ENCODE measurements at places on chromosomes 5 and 9.

GRCh38 chr5:158423623-158424200, 564.8 kb upstream of the CLINT1 start:
- no peak for DNase-seq

GRCh38 chr5:61689153-61689846, 357.2 kb downstream of the ZSWIM6 start:
- DNase-seq: no peak

DNA sequence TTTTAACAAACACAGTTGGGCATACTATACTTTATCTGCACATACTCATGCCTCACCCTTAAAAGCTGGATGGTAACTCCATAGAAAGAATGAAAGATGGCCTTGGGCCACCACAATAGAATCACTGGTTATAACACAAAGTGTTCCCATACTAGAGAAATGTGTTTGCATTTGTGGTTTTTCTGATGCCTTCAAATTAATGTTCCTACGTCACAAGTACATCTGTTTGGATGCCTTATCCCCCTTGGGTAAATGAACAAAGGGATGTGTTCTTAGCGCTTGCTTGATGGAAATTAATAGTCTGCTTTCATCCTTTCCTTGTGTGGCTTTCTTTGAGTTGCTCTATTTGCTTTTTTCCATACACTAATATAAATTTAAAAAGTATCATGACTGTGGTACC, 291.1 kb upstream of the PDE4D start:
- DNase-seq: no peak

- DNase-seq: no peak
These were observed 81.2 kb downstream of the ZNF618 start for GRCh38 chr9:113957351-113957750.

- no peak for DNase-seq
These were observed 26.5 kb upstream of the CLPTM1L start for GRCh38 chr5:1371218-1371971.

DNA sequence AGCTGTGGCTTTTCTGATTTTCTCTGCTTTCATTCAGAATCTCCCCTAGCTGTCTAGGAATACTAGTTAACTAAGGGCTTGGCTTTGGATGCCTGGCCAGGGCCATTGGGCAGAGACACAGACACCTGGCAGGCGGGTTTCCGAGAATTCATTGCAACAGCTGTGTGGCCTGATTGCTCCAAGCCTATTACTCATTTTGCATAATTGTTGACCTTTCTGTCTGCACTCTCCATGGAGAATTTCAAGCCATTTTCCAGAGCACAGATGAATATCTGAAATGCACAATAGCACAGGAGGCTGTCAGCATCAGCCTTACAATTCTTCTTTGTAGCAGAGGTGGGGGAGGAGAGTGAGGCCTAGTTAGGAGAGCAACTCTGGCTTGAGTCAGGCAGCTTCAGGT, 310.5 kb downstream of the DMAC1 start:
- DNase-seq: no peak

GRCh38 chr5:90941002-90941720, 382.6 kb downstream of the ADGRV1 start:
- no peak for DNase-seq

Data from stimulated activated CD4-positive, alpha-beta T cell treated with anti-CD3 and anti-CD28 coated beads, Interleukin-4, amount 100 ng/mL, for 24 hours (primary cell).